ENCODE measurements at places on chromosomes 13 and 19. TPM values are rescaled to one million over a fixed set of nuclear protein-coding genes. Genes with fewer than 3 reads are reported as not detected.
A peak's percentile ranks its signal among the peaks of the same experiment; 100 is the strongest.

CCDC70 gene
- total RNA-seq: not detected

ZNF112 gene
- total RNA-seq: 8.8 TPM

PRRG2 gene
- total RNA-seq: 6.0 TPM

RNF113B gene
- not detected for total RNA-seq

TFPT gene
- total RNA-seq: 14.7 TPM

MIER2 gene
- 8.4 TPM for total RNA-seq

CACNG7 gene
- 1.4 TPM for total RNA-seq

TEX29 gene
- not detected for total RNA-seq

PSG1 gene
- 0.07 TPM for total RNA-seq

GJB6 gene
- total RNA-seq: 0.52 TPM

EFNB2 gene
- 59.6 TPM for total RNA-seq

SLITRK6 gene
- total RNA-seq: 24.6 TPM

LIM2 gene
- total RNA-seq: not detected

ONECUT3 gene
- 0.08 TPM for total RNA-seq

GRCh38 chr13:62387647-62388046, 972.0 kb upstream of the PCDH20 start:
- DNase-seq: peak; percentile 6

DNA sequence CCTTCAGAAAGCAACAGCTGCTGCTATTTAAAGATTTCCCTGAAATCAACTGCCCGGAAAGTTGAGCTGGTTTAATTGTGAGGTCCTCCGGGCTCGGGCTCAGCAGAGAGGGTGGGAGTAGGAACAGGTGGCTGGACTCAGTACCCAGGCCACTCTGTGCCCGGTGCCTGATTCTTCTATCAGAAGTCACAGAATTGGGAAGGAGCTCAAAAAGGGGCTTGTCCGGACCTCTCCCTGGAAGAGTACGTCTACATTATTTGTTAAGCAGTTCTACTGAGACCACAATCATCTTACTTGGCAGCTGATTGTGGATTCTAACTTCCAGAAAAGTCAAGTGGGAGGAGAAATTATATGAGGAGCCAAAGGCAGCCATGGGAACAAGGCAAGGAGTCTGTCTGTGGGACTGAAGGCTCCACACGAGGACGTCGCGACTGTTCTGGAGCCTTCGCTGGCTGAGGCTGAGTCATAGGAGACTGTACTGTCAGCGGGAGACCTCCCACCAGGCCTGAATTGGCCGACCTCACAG, 91.7 kb upstream of the ANKRD10 start:
- peak; percentile 65 for DNase-seq

DNA sequence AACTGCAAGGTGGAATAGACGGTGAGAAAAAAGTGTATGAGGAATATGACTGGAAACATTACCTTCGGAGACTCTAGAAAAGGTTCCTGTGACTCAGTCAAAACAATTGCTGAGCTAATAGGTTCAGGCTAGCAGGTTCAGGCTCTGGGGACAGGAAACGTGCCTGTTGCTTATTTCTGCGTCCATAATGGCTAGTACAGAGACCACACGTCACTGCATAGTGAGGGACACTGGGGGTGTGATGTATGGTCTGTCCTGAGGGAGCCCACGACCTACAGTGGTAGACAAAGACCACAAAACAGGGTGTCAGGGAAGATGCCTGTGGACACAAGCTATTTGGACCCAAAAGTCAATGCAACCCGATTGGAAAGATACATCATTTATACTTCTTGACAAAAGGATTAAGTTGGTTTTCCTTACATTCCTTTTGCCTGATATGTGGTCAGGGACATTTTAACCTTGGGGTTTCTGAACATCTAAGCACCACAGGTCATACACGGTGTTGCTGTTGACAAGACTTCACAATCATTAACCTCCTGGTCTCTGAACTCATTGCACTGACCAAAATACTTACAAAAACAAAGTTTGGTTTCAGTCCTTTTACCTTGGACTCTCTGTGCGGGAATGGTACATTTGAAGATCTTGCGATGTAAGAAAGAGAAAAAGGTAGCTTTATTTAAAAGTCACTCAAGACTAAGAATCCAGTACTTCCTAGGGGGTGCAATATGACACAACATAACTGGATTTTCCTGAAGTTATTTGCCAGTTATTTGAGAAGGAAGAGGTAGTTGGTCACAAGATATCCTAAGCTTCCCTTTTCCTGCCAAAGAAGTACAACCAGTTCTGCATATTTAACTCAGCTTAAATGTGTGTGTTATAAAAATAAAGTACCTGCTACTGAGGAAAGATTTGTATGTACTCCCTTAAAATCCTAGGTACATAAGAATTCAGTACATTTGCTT, 20.0 kb downstream of the CRYL1 start:
- no peak for DNase-seq

GRCh38 chr19:54173951-54174834, 1.2 kb upstream of the TMC4 start:
- no peak for DNase-seq

DNA sequence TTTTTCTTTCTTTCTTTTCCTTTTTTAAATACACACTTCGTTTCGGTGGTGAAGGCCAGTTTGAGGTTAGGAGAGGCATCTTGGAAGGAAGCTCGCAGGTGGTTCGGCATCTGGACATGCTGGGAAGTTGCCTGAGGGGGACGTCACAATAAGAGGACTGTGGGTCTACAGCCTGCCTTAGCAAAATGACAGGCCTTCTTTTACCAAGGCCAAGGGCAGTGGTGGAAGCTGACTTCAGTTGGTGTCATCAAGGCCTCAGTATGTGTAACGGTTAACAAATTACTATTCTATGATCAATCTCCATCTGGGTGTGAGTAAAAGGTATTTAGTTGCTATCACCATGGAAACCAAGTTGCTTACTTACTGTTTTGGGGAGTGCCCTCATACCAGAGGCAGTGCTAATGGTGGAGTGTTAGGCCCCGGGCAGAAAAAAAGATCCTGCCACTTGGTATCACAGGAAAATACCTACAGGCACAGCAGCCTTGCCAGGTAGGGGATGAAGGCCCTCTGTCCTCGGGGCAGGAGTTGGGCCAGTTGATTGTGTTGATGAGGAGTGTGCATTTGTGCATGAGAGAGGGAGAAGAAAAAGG, 10.3 kb downstream of the ACTN4 start:
- DNase-seq: peak; percentile 51

DNA sequence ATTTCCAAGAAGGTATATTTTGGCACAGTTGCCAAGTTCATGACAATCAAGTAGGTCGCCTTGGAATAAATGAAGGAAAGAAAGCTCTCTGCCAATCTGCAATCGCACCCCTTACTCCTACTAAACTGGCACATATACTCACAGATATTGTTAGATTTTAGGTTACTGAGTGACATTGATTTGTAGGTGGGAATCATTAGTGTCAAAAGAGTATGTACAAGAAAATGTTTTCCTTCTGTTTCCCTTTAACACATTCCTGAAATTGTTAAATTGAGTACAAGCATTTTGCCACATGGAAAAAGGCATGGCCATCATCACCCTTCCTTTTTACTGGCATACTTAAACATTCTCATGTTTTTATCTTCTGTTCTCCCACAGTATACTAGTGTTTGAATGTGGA, 2868.3 kb upstream of the PCDH20 start:
- DNase-seq: no peak

DNA sequence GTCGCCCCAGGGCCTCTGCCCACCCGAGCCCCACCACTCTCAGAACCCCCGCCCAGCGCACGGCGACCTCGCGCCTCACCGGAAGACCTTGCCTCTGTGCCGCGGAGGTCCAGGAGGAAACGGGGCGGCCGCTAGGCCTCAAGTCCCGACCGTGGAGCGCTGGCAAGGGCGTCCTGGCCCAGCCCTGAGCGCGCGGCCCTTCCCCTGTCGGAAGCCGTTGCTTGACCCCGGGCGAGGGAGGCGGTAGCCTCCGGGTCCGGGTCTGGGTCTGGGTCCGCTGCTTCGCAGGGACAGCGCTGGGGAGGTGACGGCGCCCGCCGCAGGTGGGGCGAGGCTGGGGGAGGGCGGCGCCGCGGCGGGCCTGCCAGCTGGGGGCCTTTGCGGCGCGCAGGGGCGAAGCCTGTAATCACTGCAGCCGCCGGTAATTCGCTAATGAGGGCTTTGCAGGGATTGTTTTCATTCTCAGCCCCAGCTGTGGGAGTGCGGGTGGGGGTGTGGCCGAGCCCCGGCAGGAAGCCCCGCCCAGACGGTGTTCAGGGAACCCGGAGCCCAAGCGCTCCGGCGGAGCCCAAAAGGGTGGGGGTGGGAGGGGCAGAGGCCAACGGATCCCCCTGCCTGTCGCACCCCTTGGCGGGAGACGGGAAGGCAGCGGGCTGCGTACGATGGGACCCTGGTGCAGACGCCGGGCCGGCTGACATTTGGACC, 8.6 kb downstream of the C19orf25 start:
- peak; percentile 60 for DNase-seq

DNA sequence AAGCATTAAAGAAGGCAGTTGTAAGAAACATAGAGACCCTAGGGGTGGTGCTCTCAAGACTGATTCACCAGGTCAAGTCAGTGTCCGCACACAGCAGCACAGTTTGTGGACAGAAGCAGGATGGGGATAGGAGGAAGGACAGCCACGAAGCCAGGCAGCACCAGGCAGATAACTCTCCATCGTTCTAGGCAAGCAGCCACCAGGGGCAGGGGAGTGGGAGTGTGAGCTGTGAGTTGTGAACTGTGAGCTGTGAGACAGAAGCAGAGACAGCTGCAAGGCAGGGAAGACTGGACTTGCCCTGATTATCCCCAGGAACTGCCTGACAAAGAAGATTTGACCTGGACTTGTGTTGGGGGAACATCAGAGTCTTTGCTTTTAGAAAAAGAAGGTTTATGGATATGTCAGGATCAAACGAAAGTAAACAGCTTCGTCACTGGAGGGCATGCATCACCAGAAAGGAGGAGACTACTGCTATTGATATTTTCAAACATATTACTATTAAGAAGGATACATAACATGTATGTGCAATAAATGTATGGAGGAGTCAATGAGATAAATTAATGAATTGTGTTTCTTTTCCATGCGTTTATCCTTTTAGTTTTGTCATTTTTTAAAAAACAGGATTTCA, 286.1 kb downstream of the IRS2 start:
- DNase-seq: no peak

- no peak for DNase-seq
These were observed 49.8 kb downstream of the CCNE1 start for GRCh38 chr19:29861574-29861973.

GRCh38 chr19:16328824-16329482, 4.3 kb downstream of the KLF2 start:
- DNase-seq: no peak

- no peak for DNase-seq
These were observed 41.2 kb downstream of the PCCA start for GRCh38 chr13:100130092-100130491.

GRCh38 chr13:75881109-75881775, 245.1 kb downstream of the LMO7 start:
- DNase-seq: no peak

GRCh38 chr13:27415116-27415515, 9.3 kb upstream of the GTF3A start:
- DNase-seq: no peak

GRCh38 chr19:41223431-41224234, 4.6 kb downstream of the AXL start:
- DNase-seq: peak; percentile 71

GRCh38 chr13:109121826-109122225, 492.4 kb downstream of the MYO16 start:
- no peak for DNase-seq

DNA sequence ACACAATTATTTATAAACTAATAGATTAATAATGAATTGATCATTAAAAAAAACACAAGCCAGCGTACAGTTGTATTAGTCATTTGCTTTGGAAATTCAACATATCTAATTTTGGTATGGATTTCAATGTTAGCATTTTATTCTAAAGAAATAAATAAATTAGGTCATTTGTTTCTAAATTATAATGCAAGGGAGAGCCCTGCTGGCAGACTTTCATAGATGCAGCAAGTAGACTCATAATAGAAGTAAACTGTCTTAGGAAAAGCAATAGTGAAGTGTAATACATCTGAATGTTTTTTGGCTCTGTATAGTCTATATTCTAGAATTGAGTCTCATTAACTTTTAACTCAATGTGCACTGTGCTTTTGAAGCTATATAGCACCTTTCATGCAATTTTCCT, 982.4 kb upstream of the MIR17HG start:
- DNase-seq: peak; percentile 5

- no peak for DNase-seq
These were observed 20.5 kb upstream of the IGFL1 start for GRCh38 chr19:46209051-46209450.

GRCh38 chr13:44932171-44932849, 57.0 kb downstream of the NUFIP1 start:
- DNase-seq: no peak

- DNase-seq: peak; percentile 67
These were observed 55.7 kb downstream of the FAM216B start for GRCh38 chr13:42836930-42837690.

GRCh38 chr19:35533822-35534392, 651 bp downstream of the GAPDHS start:
- peak; percentile 37 for DNase-seq

GRCh38 chr19:40244579-40245317, 18.3 kb upstream of the CCNP start:
- no peak for DNase-seq

DNA sequence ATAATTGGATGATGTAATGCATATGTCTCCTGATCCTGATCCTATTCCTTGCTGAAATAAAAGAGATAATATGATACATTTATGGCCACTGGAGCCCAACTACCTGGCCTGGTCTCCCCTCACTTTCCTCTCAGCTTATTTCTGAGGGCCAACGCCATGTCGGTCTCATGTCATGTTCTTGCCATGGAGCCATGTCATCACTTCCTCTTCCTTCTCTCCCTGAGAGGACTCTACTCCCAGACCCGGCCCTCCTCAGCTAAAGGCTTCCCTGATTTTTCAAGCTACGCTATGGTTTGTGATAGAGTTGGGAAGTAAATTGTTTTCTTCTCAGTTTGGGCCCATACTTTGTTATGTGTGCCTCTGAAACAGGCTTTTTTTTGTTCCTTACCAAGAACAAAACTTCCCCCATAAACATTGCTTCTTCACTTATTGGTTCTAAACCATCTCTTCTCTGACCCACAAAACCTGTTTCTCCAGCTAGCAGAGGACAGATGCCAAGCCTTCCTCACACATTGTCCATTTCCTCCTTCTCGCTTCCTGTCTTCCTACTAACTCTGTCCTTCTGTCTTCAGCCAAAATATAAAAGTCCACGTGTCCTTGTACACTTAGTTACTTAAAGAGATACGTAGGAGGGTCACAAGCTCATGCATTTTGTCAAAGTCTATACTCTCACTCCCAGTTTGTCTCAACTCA, 319.9 kb upstream of the DACH1 start:
- no peak for DNase-seq

DNA sequence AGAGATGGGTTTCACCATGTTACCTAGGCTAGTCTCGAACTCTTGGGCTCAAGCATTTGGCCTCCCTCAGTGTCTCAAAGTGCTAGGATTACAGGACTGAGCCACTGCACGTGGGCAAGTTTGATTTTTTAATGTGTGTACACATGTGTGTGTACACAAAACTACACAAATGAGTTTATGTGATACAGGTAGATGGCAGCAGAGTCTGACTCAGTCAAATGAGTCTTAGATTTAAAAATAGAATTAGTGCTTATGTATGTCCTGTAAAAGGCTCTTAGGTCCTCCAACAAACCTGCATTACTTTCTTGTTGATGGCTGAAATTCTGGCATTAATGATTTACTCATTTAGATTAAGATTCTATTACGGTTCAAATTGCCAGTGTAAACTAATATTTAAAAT, 293.7 kb downstream of the PCDH17 start:
- DNase-seq: peak; percentile 31

Measured in hepatocyte (in vitro differentiated cells).